Glutamatergic neuron (in vitro differentiated cells): ENCODE measurements at places on chromosomes 3 and 15. TPM values are rescaled to one million over a fixed set of nuclear protein-coding genes. Genes with fewer than 3 reads are reported as not detected.

VIPR1 gene
- not detected for total RNA-seq

ANKDD1A gene
- total RNA-seq: 6.8 TPM

KCNH8 gene
- 30.9 TPM for total RNA-seq

RPL39L gene
- 15.1 TPM for total RNA-seq

FOXL2NB gene
- total RNA-seq: 0.15 TPM

- DNase-seq: no peak
Measured at GRCh38 chr3:161454615-161455014, 42.0 kb upstream of the OTOL1 start.

- DNase-seq: no peak
Measured at GRCh38 chr3:71786217-71786549, 1.2 kb upstream of the PROK2 start.

DNA sequence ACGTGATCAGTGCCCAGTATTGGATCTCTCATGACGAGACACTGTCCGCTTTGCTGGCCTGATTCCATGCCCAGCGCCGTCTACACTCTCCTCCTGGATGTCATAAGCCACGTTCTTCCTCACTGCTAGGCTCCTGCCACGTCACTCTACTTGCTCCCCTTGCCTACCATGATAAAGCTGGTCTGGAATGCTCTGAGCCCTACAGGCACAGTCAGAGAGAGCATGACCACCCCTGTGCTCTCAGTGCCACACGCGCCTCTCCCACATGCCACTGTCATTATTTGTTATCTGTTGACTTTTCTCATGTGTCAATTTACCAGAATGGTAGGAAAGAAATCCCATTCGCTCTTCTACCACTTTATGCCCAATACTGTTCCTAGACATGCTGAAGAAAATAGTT lies 148.6 kb downstream of the ANO10 start:
- no peak for DNase-seq

- no peak for DNase-seq
Measured at GRCh38 chr3:165814380-165814779, 22.8 kb downstream of the BCHE start.

DNA sequence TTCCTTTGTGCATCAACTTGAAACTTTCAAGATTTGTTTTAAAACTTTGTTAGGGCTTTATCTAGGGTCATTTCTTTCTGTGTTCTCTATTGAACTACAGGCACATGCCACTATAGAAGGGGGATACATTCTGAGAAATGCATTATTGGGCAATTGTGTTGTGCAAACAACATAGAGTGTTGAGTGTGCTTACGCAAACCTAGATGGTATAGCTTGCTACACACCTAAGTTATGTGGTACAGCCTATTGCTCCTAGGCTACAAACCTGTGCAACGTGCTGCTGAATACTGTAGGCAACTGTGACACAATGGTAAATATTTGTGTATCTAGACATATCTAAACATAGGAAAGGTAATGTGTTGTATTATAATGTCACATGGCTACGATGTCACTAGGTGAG lies 33.0 kb upstream of the KLF13 start:
- no peak for DNase-seq

DNA sequence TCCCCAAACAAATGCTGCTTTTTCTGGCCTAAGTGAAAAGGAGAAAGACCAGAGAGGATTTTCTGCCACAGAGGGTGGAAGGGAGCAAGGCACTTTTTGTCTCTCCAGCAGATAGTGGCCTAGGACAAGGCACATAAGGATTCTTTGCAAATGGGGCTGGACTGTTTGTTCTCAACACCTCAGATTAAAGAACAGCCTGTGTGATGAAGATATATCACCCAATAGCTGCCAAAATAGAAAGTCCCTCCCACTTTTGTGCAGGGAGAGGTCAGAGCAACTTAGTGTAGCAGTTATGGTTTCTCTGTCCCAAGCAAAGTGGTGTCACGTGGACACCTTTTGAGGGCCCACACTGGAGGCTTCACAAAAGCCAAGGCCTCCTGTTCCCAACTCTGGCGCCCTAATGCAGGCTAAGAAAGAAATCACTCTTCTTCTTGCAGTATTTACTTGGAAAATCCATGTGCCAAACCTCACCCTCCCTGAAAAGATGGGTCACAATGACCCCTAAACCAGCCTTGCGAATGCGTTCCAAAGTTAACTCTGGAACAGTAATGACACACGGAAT lies 84.9 kb downstream of the LRIG1 start:
- DNase-seq: no peak

DNA sequence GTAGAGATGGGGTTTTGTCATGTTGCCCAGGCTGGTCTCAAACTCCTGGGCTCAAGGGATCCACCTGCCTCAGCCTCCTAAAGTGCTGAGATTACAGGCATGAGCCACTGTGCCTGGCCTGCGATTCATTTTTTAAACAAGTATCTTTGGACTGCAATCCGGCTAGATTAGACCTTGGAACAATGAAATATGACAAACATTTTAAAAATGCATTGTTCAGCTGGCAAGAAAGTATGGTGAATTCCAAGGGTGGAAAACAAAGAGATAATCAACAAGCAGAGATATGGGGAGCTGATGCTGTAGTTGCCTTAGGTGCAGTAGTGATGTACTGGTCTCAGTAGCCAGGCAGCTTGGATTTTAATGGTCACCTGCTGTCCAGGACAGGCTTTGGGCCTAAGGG lies 95.8 kb upstream of the GOLGA8J start:
- no peak for DNase-seq

DNA sequence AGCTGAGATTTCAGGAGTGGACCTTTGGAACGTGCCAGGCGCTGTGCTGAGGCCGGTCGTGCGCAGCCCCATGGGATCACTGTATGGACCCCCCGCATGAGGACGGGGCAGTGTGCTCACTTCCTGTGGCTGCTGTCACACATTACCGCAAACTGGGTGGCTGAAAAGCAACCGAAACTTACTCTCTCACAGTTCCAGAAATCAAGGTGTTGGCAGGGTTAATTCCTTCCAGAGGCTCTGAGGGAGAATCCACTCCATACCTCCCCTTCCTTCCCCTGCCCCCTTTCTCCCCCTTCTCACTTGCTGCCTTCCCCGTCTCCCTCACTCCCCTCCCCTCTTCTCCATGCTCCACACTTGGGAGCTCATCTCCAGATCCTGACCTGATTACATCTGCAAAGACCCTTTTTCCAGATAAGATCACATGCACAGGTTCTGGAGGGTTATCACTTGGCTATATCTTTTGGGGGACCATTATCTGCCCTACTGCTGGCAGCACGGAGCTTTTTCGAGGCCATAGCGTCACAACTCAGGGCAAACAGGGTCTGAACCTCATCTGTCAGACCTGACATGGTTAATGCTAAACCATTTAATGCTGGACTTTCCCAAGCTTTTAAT lies 41.2 kb downstream of the KLF13 start:
- DNase-seq: no peak

DNA sequence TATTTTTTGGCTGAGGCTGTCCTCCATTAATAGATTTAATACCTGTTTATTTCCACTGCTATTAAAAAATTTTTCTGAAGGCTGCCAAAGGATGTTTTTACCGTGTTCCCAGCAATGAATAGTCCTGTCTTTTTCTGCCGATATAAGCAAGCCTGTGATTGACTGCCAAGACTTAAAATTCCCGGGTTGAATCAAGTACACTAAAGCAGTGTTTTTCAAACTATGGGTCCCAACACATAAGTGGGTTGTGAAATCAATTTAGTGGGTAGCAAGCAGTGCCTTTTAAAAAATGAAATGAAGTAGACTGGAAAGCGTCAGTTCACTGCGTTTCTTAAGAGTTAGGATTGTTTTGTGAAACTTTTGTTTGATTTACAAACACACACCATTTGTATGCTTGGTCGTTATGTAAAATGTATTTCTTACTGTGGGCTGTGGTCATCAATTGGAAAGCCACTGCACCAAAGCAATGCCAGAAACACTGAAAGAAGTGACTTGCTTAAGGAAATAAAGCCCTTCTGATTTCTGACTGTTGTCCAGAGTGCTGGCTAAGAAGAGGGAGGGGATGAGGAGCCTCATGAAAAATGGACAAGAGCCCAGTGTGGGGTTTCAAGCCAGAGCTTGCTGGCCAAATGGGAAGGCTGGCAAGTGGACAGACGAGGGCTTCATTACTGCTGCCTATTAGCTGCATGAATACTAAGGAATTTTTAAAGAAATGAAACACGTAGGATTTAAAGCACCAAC lies 206.0 kb downstream of the THRB start:
- no peak for DNase-seq

DNA sequence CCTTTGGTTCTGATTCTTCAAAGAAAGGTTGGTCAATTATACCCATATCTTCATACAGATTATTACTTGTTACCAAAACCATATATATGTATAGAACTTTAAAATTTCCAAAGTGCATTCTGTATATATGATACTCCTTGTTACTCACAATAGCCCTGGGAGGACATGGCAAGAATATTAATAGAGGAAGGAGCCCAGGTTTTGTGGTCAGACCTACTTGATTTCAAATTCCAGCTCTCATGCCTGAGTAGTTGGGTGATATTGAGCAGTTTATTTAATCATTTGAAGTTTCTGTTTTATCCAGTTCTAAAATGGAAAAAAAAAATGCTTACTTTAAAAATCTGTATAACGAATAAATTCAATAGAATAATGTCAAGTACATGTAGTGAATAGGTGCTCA lies 2.5 kb downstream of the IL1RAP start:
- DNase-seq: no peak
